ENCODE measurements at places on chromosomes 7 and 10. TPM values are rescaled to one million over a fixed set of nuclear protein-coding genes. Genes with fewer than 3 reads are reported as not detected.

CLEC2L gene
- 0.52 TPM for total RNA-seq

TFR2 gene
- 0.31 TPM for total RNA-seq

ZP3 gene
- total RNA-seq, result 1.7 TPM

TMEM140 gene
- 51.4 TPM for total RNA-seq

ENKUR gene
- 10.0 TPM for total RNA-seq
